ENCODE measurements at places on chromosomes 16 and 17. TPM values are rescaled to one million over a fixed set of nuclear protein-coding genes. Genes with fewer than 3 reads are reported as not detected.

EVPLL gene
- 5.3 TPM for total RNA-seq

CD300H gene
- total RNA-seq = not detected

ABCC11 gene
- total RNA-seq = 0.40 TPM

GLIS2 gene
- total RNA-seq = 0.80 TPM

KRT33A gene
- total RNA-seq = 0.92 TPM

TMEM238L gene
- total RNA-seq = 2.3 TPM

PLXDC1 gene
- 3.1 TPM for total RNA-seq

ARL5C gene
- not detected for total RNA-seq

UNC45B gene
- total RNA-seq = not detected

RRAD gene
- 59.1 TPM for total RNA-seq

PLD2 gene
- 117 TPM for total RNA-seq

HBQ1 gene
- total RNA-seq = not detected

SCIMP gene
- total RNA-seq = 0.72 TPM

STAC2 gene
- total RNA-seq = 0.60 TPM

NLRC3 gene
- total RNA-seq = 0.48 TPM

EPX gene
- total RNA-seq = not detected

ABCC12 gene
- total RNA-seq = not detected

RPUSD1 gene
- total RNA-seq = 14.4 TPM

CCL17 gene
- 1.6 TPM for total RNA-seq

KCNG4 gene
- not detected for total RNA-seq

TPPP3 gene
- total RNA-seq = 3.7 TPM

Measured in esophagus mucosa (tissue), 1 donor.